Omental fat pad (tissue), 4 donors: ENCODE measurements at places on chromosomes 4 and X.

GRCh38 chr4:127071443-127071842 lies 561.3 kb upstream of the INTU start:
- no peak for DNase-seq

DNA sequence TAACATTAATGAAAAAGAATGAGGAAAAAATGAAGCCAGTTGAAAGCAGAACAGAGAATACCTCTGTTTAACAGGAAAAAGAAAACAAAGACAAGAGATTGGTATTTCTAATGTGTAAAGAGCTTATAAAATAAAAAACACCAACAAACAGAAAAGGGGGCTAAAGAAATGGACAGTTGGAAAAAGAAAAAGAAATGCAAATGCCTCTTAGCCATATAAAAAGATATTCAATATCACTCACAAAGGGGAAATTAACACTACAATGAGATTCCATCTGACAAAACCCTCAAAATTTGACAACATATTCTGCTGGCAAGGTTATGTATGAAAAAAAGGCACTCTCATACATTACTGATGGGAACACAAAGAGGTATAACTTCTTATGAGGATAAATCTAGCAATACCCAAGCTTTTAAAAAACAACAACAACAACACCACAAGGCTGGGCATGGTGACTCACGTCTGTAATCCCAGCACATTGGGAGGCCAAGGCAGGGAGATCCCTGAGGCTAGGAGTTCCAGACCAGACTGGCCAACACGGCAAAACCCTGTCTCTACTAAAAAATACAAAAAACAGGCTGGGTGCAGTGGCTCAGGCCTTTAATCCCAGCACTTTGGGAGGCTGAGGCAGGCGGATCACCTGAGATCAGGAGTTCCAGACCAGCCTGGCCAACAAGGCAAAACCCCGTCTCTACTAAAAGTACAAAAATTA lies 75.8 kb downstream of the FRYL start:
- no peak for DNase-seq

DNA sequence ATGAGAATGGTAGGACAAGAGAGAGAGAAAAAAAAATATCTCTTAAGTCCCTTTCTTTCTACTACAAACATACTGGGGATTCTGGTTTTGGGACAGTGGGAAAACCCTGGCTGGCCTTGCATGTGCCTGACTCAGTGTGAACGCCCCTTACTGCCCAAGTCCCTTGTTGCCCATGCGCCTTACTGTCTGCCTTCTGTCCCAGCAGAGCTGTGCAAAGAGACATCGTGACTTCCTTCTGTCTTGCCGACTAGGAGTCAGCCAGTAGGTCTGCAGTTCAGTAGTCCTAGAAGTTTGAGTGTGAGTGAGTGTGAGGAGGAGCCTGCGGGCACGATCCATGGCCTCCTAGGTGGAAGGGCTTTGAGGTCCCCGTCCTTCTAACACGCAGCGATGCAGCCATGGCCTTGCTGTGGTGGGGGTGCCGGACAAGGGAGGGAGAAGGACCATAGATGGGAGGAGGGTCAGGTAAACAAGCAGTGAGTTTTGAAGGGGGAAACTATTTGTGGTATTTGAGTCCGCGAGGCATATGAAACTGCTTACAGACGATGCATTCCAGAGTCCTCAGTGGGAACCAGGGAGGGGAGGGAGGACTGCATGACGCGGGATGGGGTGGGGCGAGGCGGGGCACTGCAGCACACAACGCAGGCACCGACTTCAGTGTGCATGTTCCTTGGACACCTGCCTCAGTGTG lies at the start of gene XAGE2:
TSS of gene XAGE2 (plus strand) at position 654 of the 688 bp plus-strand sequence. CDS start 994 bp downstream, outside the sequence.
- no peak for DNase-seq

DNA sequence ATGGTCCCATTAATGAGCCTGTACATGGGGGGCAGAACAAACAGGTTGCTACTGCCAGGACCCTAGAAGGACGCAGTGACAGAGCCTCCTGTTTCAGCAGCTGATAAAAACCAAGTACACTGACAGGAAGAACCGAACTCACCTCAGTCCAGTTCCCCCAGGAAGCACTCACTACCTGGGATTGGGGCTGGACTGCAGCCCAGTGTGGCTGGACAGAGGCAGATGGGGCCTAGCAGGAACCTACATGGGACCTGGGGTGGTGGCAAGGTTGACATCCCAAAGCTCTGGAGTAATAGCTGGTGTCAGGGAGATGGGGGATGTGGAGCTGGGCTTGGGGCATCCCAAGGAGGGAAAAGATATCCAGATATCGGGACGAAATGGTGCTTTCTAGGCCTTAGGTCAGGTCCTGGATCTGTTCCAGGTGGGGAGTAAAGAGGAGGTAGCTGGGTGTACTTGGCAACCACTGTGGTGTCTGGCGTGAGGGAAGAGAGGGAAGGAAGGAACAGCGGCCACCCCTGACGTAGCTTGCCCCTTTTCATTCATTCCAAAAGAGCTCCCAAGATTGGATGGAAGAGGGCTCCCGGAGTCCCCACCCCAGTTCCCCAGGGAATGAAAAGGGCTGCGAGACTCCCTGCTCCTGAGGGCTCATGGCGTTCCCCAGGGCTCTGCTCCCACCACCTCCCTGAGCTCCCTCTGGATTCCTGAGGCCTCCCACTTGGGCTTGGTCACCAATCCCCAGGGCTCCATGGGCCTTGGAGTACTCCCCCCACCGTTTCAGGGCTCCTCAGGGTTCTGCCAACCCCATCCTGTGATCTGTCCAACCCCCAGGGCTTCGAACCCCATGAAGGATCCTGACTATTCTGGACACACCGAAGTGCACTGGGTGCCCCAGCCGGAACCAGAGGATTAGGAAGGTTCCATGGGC lies 4.5 kb downstream of the EMD start:
- no peak for DNase-seq

- DNase-seq = no peak
These were observed 134.7 kb upstream of the SPANXN4 start for GRCh38 chrX:142891046-142891445.

- no peak for DNase-seq
These were observed 12.9 kb downstream of the GPRIN3 start for GRCh38 chr4:89294573-89295269.

DNA sequence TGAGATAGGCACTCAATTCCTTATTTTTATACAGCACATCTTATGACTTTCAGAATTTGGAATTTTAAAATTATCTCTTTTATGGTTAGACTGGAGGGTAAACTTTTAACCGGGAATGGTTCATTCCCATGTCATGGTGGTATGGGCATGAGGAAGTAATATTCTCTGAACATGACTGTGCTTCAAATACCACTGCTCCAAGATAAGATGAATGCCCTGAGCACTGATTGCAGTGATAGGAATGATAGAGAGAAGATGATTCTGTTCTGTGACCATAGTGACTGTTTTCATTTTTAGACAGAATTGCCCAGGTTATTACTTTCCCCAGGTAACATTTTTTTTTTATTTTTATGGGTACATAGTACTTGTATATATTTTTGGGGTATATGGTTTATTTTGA lies 187.4 kb downstream of the ATOH1 start:
- no peak for DNase-seq

DNA sequence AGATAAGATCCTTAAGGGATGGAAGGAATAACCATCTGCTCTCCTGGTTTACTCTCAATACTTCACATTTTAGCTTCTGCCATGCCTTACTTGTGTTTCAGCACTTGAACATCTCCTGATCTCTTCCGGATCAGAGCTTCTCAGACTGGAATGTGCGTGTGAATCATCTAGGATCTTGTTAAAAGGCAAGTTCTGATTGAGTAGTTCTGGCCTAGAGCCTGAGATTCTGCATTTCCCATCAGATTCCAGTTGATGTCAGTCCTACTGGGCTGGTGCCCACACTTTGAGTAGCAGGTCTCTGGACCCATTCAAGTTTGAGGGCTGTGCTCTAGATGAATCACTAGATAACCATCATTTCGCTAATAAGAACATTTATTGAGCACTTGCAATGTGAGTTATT lies 20.0 kb downstream of the NDP start:
- no peak for DNase-seq
